ENCODE measurements at places on chromosomes 12 and 14.

GRCh38 chr14:75291331-75291730, 12.7 kb downstream of the FOS start:
- DNase-seq: no peak

DNA sequence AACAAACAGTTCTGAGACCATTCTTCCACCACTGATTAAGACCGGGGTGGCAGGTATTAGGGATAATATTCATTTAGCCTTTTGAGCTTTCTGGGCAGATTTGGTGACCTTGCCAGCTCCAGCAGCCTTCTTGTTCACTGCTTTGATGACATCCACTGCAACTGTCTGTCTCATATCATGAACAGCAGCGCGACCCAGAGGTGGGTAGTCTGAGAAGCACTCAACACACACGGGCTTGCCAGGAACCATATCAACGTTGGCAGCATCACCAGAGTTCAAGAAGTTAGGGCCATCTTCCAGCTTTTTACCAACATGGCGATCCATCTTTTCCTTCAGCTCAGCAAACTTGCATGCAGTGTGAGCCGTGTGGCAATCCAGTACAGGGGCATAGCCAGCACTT, 16.9 kb downstream of the AEBP2 start:
- DNase-seq: no peak

DNA sequence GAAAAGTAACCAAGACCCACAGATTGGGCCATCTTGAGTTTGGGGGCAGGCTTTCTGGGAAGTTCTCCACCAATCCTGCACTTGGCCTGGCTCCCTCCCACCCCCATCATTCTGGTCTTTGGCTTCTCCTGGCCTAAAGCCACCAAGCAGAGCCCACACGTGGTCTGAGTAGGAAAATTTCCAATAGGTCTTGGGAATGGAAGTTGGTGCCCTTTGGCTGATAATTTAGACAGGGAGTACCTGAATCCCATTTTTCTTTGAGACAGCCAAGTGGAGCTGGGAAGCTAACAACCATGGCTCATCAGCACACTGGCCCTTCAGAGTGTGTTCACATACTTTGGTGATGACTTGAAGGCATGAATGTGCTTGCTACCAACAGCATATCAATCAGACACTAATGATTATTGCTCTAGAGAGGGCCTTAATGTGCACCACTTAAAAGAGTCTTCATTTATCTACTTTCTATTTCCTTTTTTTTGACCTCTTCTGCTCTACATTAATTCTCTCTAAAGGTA, 156.0 kb downstream of the EGLN3 start:
- no peak for DNase-seq

- DNase-seq: no peak
These were observed 9.2 kb downstream of the FAR2 start for GRCh38 chr12:29158115-29158763.

GRCh38 chr12:4862809-4863208, 46.9 kb upstream of the KCNA1 start:
- DNase-seq: no peak

GRCh38 chr12:102992297-102992696, 34.8 kb downstream of the ASCL1 start:
- no peak for DNase-seq

- DNase-seq: no peak
These were observed 2.6 kb upstream of the FBRSL1 start for GRCh38 chr12:132487311-132487741.

GRCh38 chr12:109873653-109874052, 6.7 kb downstream of the GLTP start:
- no peak for DNase-seq

DNA sequence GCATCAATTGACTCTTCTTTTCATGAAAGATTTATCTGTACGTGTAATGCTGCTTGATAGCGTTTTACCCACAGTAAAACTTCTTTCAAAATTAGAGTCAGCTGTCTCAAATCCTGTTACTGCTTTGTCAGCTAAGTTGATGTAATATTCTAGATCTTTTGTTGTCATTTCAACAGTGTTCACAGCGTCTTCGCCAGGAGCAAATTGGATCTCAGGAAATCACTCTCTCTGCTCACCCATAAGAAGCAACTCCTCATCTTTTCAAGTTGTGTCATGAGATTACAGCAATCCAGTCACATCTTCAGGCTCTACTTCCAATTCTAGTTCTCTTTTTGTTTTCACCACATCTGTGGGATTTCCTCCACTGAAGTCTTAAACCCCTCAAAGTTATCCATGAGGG, 9.5 kb downstream of the PCNX1 start:
- DNase-seq: no peak

GRCh38 chr14:38567703-38568102, 311.8 kb upstream of the CLEC14A start:
- DNase-seq: no peak

GRCh38 chr12:51326698-51327439, 2.9 kb upstream of the BIN2 start:
- DNase-seq: no peak

DNA sequence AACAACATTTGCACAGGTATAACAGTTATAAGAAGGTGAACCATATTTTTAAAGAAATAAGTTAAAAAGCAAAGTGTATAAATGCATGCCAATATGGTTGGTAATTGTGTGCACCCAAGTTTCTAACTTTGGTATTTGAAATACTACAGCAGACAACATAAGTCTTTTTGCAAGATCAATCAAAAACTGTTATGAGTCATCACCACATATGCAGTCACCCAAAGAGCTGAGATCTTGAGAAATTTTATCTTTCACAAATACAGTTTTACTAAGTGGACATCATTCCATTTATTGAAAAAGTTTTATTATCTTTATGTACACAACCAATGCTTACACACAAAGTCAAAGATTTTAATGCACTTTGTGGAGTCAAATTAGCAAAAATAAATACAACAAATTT, 7.0 kb upstream of the ACSS3 start:
- DNase-seq: no peak

- DNase-seq: no peak
These were observed 3.2 kb upstream of the COX8C start for GRCh38 chr14:93343797-93344196.

- peak; percentile 92 for DNase-seq
These were observed 2.0 kb downstream of the TPI1 start for GRCh38 chr12:6869049-6870021.

DNA sequence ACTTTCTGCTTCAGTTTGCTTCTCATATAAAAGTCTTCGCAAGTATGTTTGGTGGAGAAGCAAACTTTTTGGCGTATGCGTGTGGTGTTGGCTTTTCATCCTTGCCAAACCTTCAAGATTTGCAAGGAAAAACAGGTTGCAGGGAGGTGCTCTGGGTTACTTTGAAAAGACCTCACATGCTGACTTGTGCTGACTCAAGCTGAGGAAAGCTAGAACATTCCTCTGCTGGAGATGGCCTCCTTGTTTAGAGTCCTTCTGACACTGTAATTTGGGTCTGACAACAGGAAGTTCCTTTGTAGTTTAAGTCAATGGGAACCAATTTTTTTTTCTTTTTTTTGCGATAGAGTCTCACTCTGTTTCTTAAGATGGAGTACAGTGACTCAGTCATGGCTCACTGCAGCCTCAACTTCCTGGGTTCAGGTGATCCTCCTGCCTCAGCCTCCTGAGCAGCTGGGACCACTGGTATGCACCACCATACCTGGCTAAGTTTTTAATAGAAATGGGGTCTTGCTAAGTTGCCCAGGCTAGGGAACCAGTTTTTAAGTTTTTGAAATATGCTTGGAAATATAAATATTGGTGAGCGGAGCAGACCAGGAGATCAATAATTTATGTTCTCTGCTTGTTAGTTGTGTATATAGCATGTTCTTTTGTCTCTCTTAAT, 2.6 kb upstream of the ACACB start:
- no peak for DNase-seq

Data from mucosa of descending colon (tissue), 3 donors.